ENCODE measurements at places on chromosomes 1 and 21.

GRCh38 chr1:113904293-113904673 is 316 bp downstream of the AP4B1 start:
- no peak for DNase-seq

DNA sequence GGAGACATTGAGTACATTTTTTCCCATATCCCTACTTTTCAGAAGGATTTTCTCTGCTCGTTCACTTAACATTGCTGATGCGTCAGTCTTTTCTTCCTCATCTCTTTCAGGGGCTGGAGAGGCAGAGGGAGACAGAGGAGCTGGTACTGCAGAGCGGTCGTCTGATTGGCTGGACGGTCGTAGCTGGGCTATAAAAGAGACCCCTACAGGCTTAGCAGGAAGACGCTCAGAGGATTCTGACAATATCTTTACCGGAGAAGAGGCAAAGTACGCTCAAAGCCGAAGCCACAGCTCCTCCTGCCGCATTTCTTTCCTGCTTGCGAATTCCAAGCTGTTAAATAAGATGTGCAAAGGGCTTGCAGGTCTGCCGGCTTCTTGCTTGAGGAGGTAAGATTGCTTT is at the start of gene RGS4:
TSS of gene RGS4 (plus strand) at position 220 of the 400 bp plus-strand sequence. CDS start at position 344, 124 bp downstream.
- peak; percentile 3 for DNase-seq

DNA sequence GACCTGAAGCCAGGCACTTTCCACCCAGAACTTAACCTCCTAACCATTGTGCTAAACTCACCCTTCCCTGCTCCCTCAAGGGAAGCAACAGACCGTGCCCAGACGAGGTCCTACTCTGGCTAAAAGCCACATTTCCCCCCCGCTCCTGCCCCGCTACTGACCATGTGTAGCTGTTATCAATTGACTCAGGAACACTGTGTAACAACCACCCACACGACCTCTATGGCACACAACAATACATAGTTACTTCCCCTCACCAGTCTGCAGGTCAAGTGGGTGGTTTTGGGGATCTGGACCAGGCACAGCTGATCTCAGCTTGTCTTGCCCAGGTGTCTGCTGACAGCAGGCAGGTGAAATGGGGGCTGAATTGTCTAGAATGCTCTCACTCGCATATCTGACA is 40.1 kb downstream of the CAMK2N1 start:
- DNase-seq = no peak

DNA sequence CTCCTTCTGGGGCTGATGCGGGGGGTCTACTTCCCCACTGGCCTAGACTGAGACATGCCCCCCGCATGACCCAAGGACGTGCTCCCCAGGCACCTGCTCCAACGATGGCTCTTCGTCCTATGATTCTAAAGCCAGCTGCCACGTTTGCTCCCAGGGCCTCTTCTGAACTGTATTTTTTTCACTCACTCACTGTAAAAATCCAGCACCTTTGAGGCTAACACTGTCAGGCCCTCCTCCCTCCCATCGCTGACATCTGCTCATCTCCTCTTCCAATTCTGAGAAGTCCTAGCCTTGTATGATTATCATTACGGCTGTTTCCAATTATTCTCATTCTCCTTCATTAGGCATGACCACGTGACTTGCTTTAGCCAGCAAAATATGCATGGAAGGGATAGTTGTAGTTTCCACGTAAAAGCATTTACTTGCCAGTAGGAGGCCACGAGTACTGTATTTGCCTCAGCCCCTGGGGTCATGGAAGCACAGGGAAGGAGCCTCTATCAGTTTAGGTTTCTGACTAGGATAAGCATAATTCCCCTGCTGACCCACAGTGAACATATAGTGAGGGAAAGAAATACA is 19.1 kb upstream of the EDN2 start:
- no peak for DNase-seq

DNA sequence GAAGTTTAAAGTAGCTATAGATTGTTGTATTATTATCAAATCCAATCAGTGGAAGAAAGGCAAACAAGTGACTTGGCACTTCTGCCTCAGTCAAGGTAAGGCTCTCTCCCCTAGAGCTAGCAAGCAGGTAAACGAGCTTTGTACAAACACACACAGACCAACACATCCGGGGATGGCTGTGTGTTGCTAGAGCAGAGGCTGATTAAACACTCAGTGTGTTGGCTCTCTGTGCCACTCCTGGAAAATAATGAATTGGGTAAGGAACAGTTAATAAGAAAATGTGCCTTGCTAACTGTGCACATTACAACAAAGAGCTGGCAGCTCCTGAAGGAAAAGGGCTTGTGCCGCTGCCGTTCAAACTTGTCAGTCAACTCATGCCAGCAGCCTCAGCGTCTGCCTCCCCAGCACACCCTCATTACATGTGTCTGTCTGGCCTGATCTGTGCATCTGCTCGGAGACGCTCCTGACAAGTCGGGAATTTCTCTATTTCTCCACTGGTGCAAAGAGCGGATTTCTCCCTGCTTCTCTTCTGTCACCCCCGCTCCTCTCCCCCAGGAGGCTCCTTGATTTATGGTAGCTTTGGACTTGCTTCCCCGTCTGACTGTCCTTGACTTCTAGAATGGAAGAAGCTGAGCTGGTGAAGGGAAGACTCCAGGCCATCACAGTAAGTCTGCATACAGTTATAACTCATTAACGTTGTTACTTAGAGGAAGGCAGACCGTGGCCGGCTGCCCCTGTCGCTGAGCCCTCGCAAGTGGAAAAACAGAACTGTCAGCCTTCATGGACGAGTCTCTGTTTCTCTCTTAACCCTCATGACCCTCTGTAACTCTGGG is at the start of gene PALMD:
TSS of gene PALMD (plus strand) at position 415 of the 833 bp plus-strand sequence. CDS start at position 620, 205 bp downstream.
- no peak for DNase-seq

DNA sequence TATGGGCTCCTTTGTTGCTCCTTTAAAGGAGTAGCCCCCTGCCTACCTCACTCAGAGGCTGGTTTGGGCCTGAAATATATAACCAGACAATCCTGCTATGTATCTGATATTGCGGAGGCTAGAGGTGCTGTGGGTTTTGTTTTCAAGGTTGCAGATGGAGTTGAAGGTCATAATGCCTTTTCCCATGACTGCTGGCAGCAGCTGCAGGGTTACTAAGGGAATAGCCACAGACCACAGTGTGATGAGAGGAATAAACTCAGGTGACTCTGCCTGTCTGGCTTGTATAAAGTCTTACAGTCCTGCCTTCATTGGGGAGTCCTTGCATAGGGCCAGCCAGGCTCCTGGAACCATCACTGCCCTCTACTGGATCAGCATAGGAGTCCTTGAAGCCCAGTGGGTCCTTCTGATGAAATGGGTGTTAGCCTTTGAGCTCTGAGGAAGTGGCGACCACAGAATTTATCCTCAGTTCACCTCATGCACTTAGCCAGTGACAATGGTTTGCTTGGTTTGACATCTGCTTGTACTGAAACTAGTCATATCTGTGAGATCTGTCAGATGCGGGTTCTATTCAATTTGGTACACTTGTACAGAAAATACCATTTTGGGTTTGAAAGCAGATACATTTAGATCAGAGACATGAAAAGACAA is 174.4 kb upstream of the HMCN1 start:
- peak; percentile 58 for DNase-seq

- DNase-seq = no peak
Observed at GRCh38 chr21:32325706-32326105, 27.1 kb downstream of the MRAP start.

GRCh38 chr1:165369255-165369848 is 12.8 kb upstream of the LMX1A start:
- DNase-seq = peak; percentile 64

- no peak for DNase-seq
Observed at GRCh38 chr1:168598892-168599291, 22.5 kb downstream of the XCL1 start.

GRCh38 chr1:219441884-219442283 is 171.0 kb downstream of the ZC3H11B start:
- no peak for DNase-seq

DNA sequence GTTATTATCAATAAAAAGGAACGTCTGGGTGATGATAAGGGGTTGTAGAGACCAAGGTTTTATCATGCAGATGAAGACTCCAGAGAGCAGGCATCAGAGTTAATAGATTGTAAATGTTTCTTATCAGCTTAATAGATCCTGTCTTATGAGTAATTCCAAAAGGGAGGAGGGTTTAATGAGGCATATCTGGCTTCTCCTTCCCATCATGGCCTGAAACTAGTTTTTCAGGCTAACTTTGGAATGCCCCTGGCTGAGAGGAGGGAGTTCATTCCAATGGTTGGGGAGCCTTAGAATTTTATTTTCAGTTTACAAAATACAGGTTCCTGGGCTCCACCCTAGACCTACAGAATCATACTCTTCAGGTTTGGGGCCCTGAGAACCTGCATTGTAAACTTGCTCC is 13.5 kb downstream of the PLA2G2D start:
- DNase-seq = no peak

- DNase-seq = no peak
Observed at GRCh38 chr1:46508757-46509156, 19.1 kb downstream of the DMBX1 start.

DNA sequence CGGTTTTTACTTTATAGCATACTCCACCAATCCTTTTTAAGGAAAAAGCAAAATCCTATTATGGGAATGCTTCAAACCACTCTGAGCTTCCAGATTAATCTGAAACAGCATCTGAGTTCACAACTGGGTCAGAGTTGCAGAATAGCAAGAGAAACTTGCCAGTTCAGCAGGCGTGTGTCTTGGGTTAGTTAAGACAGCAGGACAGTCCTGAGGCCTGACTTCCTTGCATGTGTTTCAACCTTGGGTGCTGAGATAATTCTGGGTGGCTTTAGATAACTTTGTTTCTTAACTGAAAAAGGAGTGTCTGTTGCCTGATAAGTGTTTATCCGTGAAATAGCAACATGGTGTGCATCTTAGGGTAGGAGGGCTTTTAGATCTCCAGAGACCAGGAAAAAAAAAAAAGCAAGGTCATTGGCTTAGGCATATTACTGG is 169.2 kb downstream of the DHRS3 start:
- peak; percentile 90 for DNase-seq

- DNase-seq = peak; percentile 74
Observed at GRCh38 chr1:15994590-15995351, 9.3 kb upstream of the SRARP start.

DNA sequence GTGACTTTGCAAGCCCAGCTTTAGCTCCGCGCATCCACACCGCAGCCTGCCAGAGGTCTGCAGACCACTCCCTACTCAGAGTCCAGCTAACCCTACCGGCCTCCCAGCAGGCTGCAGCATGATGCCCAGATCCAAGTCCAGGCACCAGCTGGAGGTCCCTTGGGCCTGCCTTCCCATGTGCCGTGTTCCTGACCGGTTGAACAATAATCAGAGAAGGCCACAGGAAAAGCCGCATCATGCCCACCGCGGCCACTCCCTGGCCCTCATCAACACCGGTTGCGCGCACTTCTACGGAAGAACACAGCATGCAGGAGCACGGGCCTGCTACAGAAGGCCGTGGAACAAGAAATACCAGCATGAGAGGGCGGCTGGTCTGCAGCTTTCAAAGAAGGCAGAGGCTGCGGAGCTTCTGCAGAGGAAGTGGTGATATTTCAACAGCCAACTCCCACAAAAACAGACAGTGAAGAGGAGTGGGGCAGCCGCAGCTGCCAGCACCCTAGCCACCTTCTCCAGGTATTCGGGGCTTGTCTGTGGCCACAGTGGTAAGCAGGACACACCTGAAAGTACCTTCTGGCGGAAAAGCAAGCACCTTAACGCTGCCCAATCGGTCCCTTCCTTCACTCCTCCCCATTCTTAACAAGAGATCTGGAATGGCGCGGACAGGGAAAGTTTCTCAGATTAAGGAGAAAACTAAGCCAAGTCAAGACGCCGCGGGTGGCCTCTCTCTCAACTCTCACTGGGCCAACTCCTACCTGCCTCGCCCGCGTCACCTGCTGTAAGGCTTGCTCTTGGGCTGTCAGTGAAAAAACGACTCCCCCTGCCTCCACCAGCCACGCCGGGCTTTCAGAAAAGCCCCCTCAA is 1.5 kb downstream of the PGBD5 start:
- DNase-seq = no peak

GRCh38 chr1:236914375-236914774 is 89.9 kb downstream of the MT1HL1 start:
- peak; percentile 70 for DNase-seq

DNA sequence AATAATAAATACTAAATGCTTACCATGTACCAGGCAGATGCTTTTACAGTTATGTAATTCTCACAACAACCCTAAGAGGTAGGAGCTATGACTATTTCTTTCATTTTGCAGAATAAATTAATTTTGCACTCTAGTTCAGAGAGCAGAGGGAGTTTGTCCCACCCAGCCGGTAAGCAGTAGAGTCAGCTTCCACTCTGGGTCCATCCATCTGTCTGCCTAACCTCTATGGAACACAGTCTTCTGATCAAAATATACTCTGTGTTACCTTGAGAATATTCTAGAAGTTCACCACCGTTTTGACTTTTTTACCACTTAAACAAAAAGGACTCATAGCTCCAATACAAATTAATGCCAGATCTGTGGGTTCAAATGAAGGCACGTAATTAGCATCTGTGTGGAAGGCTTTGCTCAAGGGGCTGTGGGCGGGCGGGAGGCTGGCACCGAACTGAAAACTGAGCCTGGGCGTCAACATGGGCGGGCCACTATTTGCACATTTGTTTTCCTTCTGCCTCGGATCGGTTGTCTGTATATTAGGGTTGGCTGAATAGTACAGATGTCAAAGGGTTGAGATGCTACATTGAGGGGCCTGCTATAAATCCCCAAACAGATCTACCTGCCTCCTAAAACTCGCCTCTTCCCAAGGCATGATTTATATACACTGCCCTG is 33.1 kb upstream of the LMO4 start:
- DNase-seq = no peak

GRCh38 chr1:67659229-67659628 is 25.8 kb upstream of the GADD45A start:
- DNase-seq = no peak

DNA sequence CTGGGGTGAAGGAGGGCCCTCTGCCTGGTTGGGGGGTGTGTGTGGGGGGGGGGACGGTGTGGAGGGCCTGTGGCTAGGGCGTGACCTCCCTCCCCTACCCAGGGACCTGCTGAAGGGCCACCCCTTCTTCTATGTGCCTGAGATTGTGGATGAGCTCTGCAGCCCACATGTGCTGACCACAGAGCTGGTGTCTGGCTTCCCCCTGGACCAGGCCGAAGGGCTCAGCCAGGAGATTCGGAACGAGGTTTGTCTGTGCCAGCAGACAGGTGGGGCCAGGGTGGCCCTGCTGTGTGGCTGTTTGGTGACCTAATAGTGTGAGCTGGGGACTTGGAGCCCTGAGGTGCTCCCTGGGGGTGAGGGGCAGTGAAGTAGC is 43.9 kb downstream of the COQ8A start:
- no peak for DNase-seq

DNA sequence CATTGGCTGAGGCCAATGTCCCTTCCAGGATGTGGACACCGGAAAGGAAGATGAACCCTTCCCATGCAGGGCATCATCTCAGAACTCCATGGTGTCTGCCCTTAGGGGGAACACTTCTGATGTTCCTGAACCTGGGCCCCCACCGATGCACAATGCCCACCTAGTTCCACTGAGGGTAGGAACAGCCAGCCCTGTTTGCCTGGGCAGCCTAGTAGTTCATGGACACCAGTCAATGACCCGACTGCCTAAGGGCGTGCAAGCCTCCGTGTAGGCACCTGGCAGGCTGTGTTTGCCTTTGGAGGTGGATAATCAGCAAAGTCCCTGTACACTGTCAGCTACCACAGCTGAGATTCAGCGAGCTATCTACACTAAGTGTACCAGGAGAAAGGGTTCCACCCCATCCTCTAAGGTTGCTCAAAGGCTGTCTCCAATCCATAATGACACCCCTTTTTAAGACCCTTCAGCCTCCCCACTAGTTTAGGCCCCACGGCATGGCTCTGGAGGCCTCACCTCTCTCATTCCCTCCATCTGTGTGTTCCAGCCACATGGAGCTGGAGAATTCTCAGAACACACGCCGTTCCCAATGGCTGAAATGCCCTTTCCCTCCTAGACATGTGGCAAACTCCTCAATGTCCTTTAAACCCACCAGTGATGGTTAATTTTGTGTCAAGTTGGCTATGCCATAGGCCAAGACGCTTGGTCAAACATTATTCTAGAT is 124.8 kb upstream of the EDN2 start:
- DNase-seq = no peak
